ENCODE measurements at places on chromosomes 7 and 10.

- no peak for DNase-seq
These were observed 245.6 kb upstream of the FERD3L start for GRCh38 chr7:19390795-19391194.

DNA sequence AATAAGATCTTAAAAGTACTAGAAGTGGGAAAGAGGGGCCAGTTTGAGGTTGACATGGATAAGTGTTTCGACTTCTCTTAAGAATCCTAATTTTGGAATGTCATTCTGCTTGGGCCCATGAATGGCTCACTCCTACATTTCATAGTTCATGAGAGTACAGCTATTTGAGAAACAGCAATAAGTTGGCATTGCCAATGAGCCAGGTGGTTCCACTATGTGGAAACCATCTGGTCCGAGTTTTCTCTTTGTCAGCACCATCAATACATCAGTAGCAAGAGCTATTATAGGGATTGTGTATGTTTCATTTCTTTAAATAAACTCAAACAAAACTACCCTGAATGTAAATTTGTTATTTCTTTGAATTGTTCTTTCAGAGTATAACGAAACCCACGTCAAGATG, 78.1 kb upstream of the NEBL start:
- DNase-seq, result no peak

DNA sequence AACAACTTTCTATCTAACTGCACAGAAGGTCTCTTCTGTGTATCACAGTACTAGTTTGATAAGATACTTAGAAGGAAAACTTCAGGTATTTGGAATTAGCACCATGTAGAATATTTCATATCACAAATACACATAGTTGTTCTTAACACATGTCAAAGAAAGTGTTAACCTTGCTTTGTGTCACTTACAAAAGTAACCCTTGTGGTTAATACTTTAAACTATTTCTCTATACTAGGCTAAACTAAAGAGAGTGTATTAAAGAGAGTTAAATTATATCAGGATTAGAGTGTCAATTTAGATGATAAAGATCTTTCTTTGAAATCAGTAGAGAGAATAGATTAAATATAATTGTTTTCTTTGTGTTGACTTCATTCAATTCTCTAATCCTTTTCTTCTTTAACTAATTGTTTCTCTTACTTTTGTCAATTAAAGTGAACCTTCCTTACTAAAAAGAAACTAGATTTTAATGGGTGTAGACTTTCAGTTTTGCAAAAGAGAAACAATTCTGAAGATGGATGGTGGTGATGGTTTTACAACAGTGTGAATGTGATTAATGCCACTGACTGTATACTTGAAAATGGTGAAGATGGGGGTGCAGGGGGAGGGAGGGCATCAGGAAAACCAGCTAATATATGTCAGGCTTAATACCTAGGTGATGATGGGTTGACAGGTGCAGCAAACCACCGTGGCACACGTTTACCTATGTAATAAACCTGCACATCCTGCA, 67.8 kb downstream of the CHN2 start:
- DNase-seq, result no peak

DNA sequence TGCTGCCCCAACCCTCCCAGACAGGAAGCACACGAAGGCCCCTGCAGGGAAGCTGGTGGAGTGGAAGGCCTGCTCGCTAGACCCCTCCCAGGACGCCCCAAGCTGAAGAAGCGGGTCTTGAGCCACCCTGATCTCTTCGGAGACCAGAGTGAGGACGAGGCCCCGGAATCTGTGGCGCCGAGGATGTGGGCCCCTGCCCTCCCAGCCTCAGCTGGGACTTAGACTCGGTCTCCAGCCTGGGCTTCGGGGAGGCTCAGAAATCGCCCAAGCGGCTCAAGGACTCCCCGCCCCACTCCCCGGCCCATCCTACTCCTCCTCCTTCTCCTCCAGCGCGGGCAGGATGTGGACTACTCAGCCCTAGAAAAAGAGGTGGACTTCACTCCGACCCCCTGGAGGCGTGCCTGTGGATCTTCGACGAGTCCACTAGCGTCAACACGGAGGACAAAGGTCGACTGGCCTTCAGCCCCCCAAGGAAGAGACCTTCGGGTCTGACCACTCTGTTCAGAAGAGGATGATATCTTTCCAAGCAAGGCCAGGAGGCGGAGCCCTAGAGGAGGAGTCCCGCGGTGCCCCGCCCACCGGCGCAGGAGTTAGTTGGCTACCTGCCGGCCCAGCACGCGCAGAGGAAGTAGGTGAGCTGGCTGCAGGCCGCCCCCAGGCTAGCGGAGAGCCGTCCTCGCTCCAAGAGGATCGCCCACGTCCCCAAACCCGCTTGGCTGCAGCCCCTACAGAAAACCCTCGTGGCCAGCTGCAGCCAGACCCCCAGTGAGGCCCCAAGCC, 21.9 kb upstream of the LANCL2 start:
- no peak for DNase-seq

- DNase-seq, result peak; percentile 84
These were observed 6.0 kb upstream of the SLC29A3 start for GRCh38 chr10:71312811-71313789.

GRCh38 chr10:844552-844951, 87.0 kb downstream of the LARP4B start:
- no peak for DNase-seq

DNA sequence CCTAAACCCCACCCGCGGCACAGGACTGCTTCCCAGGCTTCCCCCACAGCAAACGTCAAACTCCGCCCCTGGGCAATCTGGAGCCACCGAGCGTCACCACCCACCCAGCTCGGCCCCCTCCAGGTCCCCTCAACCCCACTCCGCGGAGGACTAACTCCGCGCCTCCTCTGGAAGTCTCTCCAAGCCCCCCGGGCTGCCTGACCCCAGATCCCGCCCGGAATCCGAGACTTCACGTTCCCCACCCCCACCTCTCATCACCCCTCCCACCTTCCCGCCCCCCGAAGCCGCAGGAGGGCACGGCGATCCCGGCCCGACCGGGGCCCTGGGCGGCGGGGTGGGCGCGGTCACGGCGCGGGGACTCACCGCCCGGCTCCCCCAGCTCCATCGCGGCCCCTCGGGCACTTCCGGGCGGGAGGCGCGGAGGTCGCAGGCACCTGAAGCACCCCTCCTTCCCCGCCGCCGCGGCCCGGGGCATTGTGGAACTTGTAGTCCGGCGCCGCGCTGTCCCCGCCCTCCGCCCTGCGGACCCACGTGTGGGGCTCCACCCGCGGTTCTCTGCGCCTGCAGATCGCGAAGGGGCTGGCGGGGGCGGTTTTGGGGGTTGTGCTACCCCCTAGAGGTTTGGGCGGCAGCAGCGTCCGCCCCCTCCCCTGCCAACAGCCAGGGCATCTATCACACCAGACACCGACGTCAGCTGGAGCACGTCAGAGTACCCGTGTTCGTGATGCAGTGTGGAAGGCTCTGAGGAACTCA, at the start of gene TMUB1:
Gene TMUB1 (minus strand): TSS at position 423 of the 753 bp plus-strand sequence. CDS start 930 bp downstream, outside the sequence.
- DNase-seq, result no peak

DNA sequence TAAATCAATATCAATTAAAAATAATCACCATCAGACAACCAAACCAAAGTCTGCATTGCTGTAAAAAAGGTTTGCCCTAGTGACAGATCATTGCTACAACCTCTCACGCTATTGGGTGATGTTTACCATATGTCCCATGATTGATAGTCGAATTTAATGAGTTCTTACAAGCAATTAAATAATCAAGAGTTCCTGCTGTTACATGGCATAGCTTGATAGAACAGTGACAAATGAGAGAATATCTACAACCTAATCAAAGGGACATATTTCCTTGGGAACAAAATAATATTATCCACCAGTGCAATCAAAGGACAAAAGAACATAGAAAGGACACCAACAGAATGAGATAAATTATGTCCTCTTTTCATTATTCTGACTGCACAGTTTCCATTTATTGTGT, 387.4 kb downstream of the ETV1 start:
- no peak for DNase-seq

DNA sequence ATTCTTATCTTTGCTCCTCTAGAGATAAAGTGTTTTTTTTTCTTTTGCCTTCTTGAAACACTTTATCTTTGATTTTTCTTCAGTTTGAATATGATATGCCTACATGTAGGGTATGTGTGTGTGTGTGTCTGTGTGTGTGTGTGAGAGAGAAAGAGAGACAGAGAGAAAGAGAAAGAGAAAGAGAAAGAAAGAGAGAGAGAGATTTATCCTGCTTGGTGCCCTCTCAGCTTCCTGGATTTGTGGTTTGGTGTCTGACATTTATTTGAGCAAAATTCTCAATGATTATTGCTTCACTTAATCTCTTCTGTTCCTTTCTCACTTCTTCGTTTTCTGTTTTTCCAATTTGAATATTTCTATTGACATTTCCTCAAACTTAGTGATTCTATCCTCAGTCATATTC, 60.3 kb downstream of the RAB18 start:
- no peak for DNase-seq

DNA sequence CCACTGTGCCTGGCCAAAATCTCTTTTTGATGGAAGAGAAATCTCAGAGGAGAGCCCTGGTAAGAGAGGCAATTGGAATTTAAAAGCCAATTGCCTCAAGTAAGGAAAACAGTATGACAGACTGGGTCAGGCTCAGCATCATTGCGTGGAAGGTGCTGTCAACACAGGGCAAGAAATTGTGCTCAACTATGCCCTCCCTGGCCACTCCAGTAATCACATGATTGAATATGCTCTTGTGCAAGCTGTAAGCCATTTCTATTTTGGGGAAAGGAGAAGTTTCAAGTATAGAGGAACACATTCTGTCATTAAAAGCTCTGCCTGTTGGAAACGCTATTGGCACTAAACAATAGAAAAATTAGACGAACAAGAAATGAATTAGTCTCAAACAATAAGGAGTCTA, 1127.7 kb downstream of the REEP3 start:
- DNase-seq, result no peak

DNA sequence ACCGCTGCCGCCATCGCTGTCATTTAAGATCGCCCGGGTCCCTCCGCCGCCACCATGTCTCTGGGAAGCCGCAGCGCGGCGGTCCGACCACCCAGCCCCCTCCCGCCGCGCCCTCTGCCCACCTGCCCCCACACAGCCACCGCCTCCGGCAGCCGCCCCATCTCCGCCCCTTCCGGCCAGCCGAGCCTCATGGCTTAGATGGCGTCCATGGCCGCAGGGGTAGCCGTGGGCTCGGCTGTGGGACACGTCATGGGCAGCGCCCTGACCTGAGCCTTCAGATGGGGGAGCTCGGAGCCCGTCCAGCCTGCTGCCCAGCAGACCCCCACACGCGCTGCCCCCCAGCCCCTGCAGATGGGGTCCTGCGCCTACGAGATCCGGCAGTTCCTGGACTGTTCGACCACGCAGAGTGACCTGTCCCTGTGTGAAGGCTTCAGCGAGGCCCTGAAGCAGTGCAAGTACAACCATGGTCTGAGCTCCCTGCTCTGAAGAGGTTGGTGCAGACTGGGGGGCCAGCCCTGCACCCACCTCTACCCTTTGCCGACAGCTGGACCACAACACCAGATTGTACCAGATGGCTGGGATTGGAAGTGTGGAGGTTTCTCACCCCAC, 38.0 kb upstream of the TARP start:
- DNase-seq, result no peak

GRCh38 chr10:31166606-31167005, 134.9 kb upstream of the ZNF438 start:
- DNase-seq, result no peak

DNA sequence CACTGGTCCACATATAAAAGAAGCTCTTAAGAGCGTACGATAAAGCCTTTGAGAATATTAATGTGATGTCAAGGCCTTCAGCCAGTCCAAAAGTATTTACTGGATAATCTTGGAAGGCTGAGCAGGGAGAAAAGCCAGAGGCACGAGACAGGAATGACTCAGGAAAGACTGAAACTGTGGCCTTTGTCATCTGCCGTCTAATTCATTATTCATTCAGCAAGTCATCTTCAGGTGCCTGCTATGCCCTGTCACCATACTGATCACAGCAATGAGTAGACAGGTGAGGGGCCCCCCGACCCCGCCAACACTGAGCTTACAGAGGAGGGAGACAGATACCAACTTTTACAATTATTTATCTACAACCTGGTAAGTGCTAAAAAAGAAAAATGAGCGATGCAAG, 78.9 kb downstream of the VOPP1 start:
- no peak for DNase-seq

GRCh38 chr10:23088609-23089008, 6.8 kb upstream of the MSRB2 start:
- no peak for DNase-seq

- DNase-seq, result no peak
These were observed 59.8 kb downstream of the CSGALNACT2 start for GRCh38 chr10:43197834-43198681.

DNA sequence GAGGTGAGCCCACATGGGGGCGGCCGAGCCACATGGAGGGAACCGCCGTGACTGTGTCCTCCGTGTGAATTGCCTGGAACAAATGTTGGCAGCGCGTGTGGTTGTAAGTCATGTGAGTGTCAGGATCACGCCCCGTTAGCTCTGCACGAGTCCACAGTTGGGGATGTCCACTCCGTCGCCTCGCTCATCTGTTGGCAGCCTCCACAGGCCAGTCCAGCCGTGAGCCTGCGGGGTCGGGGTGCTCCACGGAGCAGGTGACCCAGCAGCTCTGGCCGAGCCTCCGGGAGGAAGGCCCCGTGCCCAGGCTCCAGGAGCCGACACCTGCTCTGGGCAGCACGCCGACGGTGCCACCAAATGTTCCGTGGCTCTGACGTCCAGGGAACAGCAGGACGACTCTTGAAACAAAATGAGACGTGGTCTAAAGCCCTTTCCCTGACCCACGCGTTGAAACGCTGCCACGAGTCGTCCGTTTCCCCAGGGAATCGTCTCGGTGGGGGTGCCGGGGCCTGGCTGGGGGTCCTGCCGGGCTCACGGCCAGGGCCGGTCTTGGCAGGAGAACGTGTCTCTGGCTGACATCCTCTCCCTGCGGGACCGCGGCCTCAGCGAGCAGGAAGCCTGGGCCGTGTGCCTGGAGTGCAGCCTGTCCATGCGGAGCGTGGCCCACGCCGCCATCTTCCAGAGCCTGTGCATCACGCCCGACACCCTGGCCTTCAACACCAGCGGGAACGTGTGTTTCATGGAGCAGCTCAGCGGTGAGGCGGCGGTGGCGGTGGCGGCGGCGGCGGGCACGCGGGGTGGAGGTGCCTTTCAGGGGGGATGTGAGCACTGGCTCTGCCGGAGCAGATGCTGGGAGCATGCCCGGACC, 7.0 kb downstream of the KNDC1 start:
- DNase-seq, result no peak

DNA sequence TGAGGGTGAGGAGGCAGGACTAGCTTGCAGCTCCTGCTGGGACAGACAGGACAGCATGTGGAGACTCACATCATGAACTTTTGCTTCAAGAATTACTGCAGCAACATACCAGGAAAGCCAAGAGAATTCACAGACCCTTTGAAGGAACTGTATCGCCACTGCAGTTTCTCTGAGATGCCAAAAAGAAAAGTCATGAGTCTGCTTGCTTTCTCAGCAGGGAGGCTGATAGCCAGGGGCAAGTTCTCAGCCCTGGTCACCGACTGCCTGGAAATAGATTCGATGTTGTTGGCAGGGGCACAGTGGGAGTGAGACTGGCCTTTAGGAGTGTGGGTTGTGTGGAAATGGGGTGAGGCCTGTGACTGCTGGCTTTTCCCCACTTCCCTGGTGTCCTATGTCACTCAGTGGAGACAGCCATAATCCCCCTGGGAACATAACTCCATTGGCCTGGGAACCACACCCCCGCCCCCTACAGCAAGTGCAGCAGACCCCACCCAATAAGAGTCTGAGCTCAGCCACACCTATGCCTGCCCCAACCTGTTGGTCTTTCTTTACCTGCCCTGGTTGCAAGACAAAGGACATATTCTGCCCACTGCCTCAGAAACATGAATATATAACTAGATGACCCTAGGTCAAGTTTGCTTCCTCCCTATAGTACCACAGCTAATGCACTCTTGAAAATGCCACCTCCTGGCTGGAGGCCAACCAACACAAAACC, 1.6 kb upstream of the SAMD9 start:
- DNase-seq, result no peak
